ENCODE measurements at places on chromosomes 4 and X. TPM values are rescaled to one million over a fixed set of nuclear protein-coding genes. Genes with fewer than 3 reads are reported as not detected.

Gene CT45A5
- not detected for polyA plus RNA-seq

Gene SSX1
- not detected for polyA plus RNA-seq

Gene CFAP299
- polyA plus RNA-seq, result 0.04 TPM

Gene SRPX2
- polyA plus RNA-seq, result 38.8 TPM

Gene KDR
- 3.8 TPM for polyA plus RNA-seq

Gene RENBP
- 19.3 TPM for polyA plus RNA-seq

Gene CTAG1B
- polyA plus RNA-seq, result not detected

Gene NSDHL
- 13.4 TPM for polyA plus RNA-seq

Gene TMEM164
- polyA plus RNA-seq, result 29.3 TPM

Gene IL2RG
- 10.8 TPM for polyA plus RNA-seq

Gene ARX
- not detected for polyA plus RNA-seq

Gene PNMA3
- 0.11 TPM for polyA plus RNA-seq

Gene DDX53
- polyA plus RNA-seq, result not detected

Gene PTTG2
- not detected for polyA plus RNA-seq

Gene MSANTD1
- 0.36 TPM for polyA plus RNA-seq

Gene AVPR2
- polyA plus RNA-seq, result 7.1 TPM

Gene GRIA2
- polyA plus RNA-seq, result 0.48 TPM

Gene TBC1D8B
- 4.0 TPM for polyA plus RNA-seq

Gene GUCY1B1
- polyA plus RNA-seq, result 4.2 TPM

Gene CSAG1
- not detected for polyA plus RNA-seq

Gene TRIM2
- polyA plus RNA-seq, result 5.9 TPM

Gene TBC1D19
- 1.9 TPM for polyA plus RNA-seq

Gene FRG2
- not detected for polyA plus RNA-seq

Gene MTTP
- polyA plus RNA-seq, result 0.07 TPM

Gene SLIT2
- polyA plus RNA-seq, result 5.2 TPM

Gene PDE6B
- polyA plus RNA-seq, result 1.7 TPM
